Mesendoderm (in vitro differentiated cells): ENCODE measurements at places on chromosomes 7 and 10.

GRCh38 chr7:127974446-127975035 is 56.7 kb downstream of the LRRC4 start:
- DNase-seq: no peak

DNA sequence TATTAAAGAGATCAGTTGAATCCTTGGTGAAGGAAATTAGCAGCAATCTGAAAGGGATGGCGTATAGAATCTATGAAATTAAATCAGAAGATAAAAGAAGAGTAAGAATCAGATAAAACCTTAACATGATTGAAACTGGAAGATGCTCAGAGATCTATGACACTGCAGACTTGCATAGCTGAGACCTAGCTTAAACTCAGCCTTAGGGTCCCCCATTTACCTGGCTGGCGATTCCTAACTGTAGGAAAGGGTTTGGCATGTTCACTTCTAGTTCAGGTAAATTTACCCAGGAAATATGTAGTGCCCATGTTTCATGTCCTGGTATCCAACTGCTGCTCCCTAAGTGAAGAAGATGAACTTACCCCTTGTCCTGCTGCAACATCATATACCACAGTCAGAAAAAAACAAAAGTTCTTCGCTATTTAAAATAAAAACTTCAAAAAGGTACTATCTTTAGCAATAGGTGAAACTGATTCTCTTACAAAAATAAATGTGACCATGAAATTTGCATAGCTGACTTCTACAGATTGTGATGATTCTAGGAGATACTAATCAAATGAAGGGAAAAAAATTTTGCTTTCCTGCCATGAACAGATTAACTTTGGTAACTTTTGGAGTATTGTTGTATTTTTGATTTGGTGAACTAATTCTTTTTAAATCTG is 47.8 kb upstream of the TMEM243 start:
- DNase-seq: no peak

GRCh38 chr7:70693686-70694433 is 438.1 kb upstream of the GALNT17 start:
- DNase-seq: peak; percentile 83

DNA sequence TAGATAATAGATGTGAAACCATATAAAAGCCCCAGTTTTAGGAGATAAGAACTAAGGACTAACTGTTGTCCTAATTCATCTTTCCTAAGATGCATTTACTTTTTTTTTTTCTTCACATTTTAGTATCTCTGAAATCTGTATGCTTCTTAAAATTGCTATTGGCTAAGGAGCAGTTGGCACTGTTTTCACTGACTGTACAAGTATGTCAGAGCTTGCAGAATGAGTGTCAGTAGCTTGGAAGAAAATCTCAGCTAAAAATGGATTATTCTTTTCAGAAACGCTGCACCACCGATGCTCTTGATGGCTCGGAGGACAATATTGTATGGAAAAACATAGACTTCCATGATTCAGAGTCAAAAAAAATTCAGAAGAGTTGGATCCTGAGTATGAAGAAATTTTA is 91.1 kb upstream of the DNAJB12 start:
- DNase-seq: no peak

- no peak for DNase-seq
Observed at GRCh38 chr7:30927040-30927439, 15.4 kb downstream of the AQP1 start.

DNA sequence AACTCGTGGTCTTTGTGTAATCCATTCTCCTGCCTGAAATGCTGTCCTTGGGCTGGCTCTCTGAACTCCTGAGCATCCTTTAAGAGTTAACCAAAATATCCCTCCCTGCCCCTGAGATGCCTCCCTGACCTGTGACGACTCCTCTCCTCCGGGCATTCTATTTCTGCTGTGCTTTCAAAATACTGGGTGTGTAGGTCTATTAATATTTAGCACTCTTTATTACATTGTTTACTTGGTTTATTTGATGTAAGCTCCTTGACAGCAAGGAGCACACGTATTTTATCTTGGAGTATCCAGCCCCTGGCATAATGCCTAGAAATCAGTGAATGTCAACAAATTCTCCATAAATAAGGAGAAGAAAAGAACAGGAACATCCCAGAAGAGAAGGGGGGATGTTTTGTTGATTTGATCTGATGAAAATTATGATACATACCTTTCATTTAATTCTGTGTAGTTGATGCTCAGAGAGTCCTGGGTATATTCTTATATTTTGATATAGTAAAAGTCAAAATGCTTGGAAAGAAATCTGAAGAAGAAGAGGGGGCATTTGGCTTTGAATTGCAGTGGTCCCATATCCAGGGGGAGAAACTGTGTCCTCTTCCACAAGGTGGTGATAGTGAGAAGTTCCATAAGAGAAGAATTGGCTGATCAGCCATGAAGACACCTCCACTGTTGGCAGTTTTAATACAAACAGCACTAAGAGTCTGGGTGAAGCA is 107.7 kb upstream of the MPP7 start:
- DNase-seq: peak; percentile 42

DNA sequence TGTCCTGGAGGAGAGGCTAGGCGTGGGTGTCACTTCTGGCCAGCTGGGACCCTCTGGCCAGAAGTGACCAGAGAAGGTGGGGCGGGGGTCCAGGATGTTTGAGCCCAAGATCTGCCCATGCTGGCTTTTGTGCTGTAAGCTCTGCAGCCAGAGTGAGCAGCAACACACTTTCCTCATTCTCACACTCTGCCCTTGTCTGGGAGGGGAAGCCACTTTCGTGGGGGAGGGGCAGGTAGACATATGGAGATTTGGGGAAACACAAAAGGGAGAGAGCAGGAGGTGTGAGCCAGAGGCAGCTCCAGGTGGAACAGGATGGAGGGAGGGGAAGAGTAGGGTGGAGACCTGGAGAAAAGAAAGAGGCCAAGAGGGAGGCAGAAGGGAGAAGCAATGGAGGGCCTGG is 31.5 kb upstream of the ADCYAP1R1 start:
- DNase-seq: peak; percentile 79

DNA sequence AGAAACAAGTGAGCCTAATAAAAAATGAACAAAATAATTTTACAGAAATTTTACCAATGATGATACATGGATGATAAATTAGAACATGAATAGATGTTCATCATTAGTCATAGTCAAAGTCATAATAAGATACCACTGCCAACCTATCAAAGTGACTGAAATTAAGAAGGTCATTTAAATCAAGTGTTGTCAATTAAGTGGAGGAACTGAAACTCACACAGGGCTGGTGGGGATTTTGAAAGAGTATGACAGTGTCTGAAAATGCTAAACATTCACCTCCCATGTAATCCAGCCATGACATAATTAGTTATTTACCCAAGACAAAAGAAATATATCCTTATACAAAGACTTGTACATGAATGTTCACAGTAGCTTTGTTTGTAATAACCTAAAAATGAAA is 57.1 kb upstream of the DYNC1I1 start:
- no peak for DNase-seq

GRCh38 chr10:103580011-103580410 is 86.5 kb downstream of the NEURL1 start:
- DNase-seq: peak; percentile 31

DNA sequence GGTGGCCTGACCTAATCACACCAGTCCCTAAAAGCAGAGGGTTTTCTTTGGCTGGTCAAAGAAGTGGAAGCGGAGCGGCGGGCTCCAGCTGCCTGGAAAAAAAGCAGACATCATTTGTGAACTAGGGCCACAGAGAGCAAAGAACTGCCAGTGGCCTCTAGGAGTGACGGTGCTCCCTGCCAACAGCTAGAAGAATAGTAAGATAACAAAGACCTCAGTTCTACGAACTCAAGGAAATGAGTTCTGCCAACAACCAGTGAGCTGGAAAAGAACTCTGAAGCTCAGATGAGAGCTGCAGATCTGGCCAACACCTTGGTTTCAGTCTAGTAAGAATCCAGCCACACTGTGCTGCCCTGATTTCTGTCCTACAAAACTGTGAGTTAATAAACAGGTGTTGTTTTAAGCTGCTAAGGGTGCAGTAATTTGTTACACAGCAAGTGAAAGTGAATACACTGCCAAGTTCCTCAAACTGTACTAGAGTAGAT is 178.0 kb downstream of the SRPK2 start:
- DNase-seq: peak; percentile 56

DNA sequence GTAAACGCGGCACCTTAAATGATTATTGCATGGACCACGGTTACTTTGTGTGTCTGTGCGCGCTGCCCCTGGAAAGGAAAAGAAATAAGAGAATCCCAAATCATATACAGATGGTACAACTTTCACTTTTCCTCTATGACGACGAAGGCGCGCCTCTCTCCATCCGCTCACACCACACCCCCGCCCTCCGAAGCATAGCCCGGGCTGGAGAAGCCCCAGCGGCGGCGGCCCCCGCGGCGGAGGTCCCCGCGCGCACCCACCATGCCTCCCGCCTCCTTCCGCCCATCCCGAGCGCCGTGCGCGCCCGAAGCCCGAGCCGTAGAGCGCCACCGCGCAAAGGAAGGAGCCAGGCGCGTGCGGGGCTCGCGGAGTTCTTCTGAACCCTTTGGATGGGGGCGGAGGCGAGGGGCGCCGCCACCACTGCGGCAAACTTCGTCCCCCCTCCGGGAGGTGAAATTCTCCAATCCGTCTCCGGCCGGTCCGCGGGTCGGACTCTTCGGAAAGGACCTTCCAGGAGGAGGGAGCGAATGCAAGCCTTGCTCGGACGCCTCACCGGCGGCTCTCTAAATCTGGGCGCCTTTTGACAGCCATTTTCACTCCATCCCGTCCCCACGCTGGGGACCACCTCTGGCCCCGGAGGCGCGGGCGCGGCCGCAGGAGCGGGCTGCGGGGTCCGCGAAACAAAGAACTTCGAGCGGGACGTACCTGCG is 588 bp downstream of the GLI3 start:
- DNase-seq: peak; percentile 77

GRCh38 chr7:91876391-91877133 is 3.9 kb downstream of the MTERF1 start:
- peak; percentile 4 for DNase-seq

- DNase-seq: no peak
Observed at GRCh38 chr10:73289958-73290357, 37.5 kb upstream of the MRPS16 start.

DNA sequence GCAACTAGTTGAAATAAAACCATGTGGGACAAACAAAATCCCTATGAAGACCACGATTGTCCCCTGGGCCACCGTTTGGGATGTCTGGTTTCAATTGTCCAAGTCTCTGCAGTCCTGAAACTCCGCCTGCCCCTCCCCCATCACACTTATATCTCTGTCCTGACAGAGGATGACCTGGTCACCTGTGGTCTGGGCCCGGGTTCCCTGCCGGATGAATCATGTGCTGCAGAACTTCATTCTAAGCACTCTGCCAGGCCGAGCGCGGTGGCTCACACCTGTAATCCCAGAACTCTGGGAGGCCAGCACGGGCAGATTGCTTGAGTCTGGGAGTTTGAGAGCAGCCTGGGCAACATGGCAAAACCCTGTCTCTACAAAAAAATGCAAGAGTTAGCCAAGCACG is 91.1 kb downstream of the COL13A1 start:
- DNase-seq: no peak

- peak; percentile 84 for DNase-seq
Observed at GRCh38 chr7:151759591-151760042, 117.3 kb downstream of the PRKAG2 start.

DNA sequence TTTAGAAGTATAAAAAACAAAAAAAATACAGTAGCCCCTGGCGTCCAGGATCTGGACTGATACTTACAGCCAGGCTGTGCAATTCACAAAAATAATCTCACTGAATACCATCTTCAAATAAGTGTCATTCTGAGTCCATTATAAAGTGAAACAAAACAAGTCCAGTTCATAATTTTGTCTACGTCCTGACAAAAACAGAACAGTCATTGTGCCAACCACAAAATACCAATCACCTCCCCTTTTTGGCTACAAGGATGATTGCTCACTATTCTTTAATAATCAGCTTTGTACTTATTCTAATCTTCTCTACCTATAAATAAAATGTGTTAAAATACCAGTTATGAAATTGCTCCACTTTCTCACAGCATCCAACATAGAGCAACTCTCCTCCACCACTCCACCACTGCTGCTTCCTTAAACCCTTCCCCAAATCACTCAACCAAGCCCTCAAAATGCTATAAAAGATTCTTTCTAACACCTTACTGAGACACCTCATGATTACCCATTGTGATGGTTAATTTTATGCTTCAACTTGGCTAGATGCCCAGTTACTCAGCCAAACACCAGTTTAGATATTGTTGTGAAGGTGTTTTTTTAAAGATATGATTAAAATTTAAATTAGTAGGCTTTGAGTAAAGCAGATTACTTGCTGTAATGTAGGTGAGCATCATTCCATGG is 479.8 kb upstream of the SEMA3A start:
- DNase-seq: peak; percentile 18

- DNase-seq: no peak
Observed at GRCh38 chr7:110941385-110941784, 149.5 kb upstream of the LRRN3 start.
